ENCODE measurements at places on chromosomes 4 and X. TPM values are rescaled to one million over a fixed set of nuclear protein-coding genes. Genes with fewer than 3 reads are reported as not detected.

Gene SCD5
- total RNA-seq: 16.3 TPM

Gene SPANXC
- total RNA-seq: not detected

Gene AWAT2
- under 0.01 TPM for total RNA-seq

Gene NPNT
- total RNA-seq: not detected

Gene PTCHD1
- not detected for total RNA-seq

Gene ATXN3L
- total RNA-seq: not detected

Gene SPANXB1
- not detected for total RNA-seq

Gene ING2
- total RNA-seq: 12.7 TPM

Gene SLC16A2
- total RNA-seq: 7.3 TPM

Gene PDCL2
- not detected for total RNA-seq

Gene SPACA5
- total RNA-seq: not detected

Gene GPC4
- total RNA-seq: 0.85 TPM

Gene PAK3
- total RNA-seq: 4.0 TPM

Gene ODAM
- total RNA-seq: not detected

Gene RS1
- total RNA-seq: not detected

Gene DGKK
- total RNA-seq: not detected

Gene NPY5R
- total RNA-seq: under 0.01 TPM

Gene REPS2
- 0.85 TPM for total RNA-seq

Gene ENPEP
- 2.1 TPM for total RNA-seq

Gene GPM6B
- 5.4 TPM for total RNA-seq

Gene XPNPEP2
- not detected for total RNA-seq

Gene TMEM47
- 101 TPM for total RNA-seq

Gene SHROOM2
- 0.19 TPM for total RNA-seq

Gene NEUROG2
- total RNA-seq: not detected

Gene PAGE5
- total RNA-seq: not detected

Gene ARMCX2
- 123 TPM for total RNA-seq

Gene SHROOM4
- total RNA-seq: 2.0 TPM

Gene TACC3
- total RNA-seq: 3.9 TPM

Gene PABPC1L2A
- not detected for total RNA-seq

Gene FRG2
- not detected for total RNA-seq
